ENCODE measurements at places on chromosomes 1 and 21.

- no peak for DNase-seq
Observed at GRCh38 chr1:67880056-67880601, 46.9 kb upstream of the GNG12 start.

- no peak for DNase-seq
Observed at GRCh38 chr21:28883931-28884330, 108.7 kb downstream of the LTN1 start.

DNA sequence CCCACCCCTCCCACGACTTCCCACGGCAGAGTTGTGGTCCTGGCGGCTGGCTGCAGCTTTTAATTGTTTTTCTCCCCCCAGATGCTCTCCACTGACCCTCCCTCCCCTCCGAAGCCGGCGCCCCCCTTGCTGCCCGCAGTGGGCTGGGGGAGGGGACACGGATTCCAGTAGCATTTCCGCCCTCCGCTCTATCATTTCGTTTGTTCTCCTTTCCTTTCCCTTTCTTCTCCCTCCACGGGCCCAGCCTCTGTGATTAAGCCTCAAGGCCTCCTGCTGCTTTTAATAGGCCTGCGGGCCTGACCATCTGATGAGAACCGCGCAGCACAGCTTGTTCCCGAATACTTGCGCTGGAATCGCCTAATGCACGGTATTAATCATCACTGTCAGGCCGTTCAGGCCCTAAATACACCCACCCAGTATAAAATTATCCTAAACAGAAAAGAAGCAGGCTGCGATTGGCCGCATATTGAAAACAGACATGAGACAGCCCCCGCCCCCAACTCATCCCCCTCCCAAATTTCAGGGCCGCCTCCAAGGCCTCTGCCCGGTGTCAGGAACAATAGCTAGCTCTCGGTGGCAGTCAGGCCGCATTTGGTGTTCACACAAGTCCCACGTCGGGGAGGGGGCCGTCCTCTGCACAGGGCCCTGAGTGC is 102.0 kb upstream of the ARHGEF16 start:
- DNase-seq: no peak

DNA sequence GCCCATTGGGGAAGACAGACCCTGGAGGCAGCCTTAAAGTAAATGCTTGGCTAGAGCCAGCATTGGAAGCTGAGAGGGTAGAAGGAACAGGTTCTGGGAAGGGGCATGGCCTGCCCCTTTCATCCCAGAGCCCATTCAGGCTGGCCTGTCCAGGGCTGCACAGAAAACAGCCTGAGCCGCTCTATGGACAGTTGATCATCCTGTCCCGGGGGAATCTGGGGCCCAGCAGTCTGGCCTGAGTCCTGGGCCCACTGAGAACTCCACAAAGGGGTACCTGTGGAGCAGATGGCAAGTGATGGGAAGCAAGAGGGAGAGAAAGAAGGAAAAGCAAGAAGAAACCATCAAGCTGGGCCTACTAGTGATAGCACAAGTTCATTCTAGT is 13.2 kb downstream of the TMEM81 start:
- no peak for DNase-seq

- DNase-seq: no peak
Observed at GRCh38 chr1:239897458-239897857, 194.2 kb upstream of the FMN2 start.

DNA sequence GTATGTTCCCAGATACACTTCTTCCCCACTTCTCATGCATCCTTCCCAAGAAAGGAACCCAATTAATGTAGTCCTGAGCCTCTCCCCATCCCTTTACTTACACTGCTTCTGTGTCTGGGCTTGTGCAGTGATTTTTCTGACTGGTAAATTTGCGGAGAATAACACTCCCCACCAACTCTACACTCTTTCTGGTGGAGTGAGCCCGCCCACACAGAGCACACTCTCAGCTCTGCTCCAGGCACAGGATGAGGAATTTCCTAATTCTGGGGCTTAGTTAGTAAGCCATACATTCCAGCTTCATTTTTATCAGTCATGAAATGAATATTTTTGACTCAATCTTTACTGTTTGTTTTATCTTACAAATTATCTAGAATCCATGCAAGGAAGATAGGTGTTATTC is 38.6 kb downstream of the FMO4 start:
- DNase-seq: no peak

DNA sequence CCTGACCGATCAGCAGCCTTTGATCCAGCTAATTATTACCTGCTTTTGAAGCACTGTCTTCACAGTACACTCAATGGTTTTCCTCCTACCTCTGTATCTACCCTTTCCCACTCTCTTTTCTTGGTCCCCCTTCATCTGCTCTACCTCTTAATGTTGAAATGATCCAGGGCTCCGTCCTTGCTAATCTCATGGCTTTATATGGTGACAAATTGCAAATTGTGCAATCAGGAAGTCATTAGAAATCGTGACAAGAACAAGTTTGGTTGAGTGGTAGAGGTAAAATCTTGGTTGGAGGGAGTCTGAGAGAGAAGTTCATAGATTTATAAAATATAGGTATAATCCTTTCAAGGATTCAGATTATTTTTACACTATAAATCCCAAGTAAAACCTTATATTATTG is 9.6 kb upstream of the CYB5R1 start:
- no peak for DNase-seq

DNA sequence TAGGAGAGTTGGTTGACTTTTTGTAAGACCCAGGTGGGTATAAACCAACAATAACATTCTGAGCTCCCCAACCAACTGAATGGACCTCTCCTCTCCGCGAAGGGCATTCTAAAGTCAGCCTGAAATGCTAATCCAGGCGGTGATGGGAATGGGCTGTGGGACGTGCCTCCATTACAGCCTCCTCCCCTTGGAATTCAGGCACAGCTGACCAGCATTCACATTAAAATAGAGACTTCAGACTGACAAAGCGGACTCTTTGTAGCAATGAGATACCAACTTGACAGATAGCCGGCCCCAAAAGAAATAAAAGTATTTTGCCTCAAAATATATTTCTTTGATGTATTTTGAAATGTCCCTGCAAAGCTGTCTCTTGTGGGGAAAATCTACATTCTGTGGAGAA is 101.7 kb downstream of the KIF26B start:
- DNase-seq: no peak

DNA sequence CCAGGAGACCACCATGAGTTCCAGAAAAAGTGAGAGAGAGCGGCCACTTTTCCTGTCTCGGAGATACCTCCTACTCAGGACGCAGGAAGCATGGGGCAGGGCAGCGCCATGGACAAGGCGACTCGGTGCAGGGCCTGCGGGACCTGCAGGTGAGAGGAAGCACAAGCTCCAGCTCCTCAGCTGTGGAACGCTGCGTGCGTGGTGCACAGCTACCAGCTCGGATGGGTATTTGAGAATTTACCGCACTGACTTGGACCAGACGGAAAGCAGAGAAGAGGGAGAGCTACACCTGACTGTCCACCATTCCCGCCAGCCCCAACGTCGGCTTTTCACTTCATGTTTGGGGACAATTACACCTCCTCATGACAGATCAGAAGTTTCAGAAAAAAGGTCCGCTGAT is 8.2 kb upstream of the CDK11A start:
- DNase-seq: no peak

- no peak for DNase-seq
Observed at GRCh38 chr21:46219591-46220239, 8.9 kb downstream of the LSS start.

DNA sequence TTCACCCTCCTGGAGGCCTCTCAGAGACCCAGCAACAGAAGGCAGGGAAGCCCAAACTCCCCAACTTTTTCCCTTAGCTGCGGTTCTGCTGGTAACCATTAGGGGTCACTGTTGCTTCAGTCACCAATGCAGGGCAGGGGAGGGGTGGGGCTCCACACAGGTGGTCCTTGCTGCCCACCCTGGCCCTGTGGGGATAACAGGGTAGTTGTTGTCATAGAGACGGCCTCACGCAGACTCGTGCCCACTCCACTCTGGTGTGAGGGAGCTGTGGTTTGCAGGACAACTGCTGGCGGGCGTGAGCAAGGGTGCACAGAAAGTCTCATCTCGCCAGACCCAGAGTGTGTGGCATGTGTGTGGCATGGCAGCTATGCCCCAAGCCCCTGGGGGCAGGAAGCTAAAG is 19.9 kb downstream of the INSRR start:
- peak; percentile 24 for DNase-seq

GRCh38 chr1:157992833-157993146 is 655 bp upstream of the KIRREL1 start:
- DNase-seq: no peak

- DNase-seq: no peak
Observed at GRCh38 chr1:74412244-74412643, 100.2 kb downstream of the LRRC53 start.

DNA sequence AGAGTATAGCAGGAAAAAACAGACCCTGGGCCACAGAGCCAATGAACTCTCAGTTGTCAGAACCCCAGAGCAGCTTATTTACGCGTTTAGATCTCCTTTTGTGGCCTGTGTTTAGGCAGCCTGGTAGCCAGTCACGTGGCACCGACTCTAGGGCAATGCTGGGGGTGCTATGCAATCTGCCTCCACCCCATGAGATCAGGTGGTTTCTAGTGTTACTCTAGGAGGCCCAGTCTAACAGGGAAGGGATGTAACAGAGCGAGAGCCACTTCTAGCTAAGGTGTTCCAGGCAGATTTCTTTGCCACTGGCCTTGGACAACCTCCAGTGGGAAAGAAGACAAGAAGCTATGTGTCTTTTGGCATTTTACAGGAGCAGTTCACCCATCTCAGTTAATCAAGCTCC is 12.0 kb upstream of the A3GALT2 start:
- no peak for DNase-seq

DNA sequence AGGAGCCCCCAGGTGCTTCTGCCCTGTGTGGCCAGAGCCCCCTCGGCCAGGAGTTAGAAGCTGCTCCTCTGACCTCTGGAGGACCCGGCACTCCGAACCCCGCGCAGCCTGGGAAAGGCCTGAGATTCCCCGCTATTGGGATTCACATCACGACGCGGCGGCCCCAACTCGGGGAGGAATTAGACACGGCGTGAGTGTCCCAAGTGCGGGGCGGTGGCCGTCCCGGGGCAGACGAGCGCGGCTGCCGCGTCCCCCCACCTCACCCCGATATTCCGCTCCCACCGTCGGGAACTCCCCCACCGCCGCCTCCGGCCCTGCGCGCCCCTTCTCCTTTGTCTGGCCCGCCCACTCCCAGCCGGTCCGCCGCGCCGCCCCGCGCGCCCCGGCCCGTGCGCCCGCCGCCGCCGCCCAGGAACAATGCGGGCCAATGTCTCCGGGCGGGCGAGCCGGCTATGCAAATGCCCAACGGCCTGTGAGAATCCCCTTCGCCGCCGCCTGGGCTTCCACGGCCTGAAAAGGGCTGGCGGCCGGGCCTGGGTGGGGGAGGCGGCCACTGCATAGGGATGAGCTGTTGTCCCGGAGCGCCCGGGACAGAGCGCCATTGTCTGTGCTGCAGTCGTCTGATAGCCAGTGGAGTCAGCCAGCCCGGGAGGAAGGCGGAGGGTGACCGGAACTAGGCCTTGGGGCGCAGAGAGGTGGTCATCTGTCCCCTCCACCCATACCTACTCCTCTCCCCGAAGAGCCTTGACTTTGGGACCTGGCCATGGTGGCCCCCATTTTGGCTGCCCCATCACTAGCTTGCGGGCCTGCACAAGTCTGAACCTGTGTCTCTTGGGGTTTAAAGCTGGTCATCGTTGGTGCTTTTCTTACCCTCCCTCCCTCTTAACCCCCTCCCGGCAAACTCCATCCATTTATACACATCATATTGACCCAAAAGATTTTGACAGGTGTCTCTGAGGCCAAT is 19.4 kb downstream of the RHBG start:
- no peak for DNase-seq

DNA sequence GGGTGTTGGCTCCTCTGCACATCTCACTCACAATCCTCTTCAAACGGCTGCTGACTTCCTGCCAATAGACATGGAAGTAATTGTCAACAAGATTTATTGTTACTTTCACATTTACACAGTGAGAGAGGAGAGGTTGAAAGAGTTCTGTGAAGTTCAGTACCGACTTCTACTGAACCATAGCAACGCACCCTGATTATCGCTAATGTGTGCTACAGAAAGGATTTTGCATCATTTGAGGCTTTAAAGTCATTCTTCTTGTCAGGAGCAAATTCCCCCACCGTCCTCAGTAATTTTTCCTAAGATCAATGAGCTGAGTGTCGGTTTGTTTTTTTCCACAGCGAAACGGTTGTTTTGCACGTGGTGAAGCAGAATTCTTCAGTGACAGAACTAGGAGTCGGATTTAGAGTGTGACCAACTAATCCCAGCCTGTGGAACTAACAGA is 361.0 kb downstream of the ADGRL2 start:
- no peak for DNase-seq

DNA sequence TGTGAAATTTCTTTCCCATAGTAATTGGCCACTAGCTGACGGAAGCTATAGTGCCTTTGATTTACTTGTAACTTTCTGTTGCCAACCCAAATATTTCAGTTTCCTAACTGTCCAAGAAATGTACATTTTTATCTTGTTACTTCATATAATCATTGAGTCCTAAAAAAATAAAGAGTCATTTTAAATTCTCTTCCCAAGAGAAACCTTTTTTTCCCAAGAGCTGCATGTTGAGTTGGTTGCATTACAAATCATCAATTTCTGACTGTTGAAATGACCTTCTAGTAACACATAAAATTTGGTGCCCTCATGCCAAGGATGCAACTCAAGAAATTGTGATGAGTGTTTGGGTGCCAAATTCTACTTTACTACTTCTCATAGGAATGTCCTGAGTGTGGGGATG is 61.0 kb downstream of the HMCN1 start:
- no peak for DNase-seq

DNA sequence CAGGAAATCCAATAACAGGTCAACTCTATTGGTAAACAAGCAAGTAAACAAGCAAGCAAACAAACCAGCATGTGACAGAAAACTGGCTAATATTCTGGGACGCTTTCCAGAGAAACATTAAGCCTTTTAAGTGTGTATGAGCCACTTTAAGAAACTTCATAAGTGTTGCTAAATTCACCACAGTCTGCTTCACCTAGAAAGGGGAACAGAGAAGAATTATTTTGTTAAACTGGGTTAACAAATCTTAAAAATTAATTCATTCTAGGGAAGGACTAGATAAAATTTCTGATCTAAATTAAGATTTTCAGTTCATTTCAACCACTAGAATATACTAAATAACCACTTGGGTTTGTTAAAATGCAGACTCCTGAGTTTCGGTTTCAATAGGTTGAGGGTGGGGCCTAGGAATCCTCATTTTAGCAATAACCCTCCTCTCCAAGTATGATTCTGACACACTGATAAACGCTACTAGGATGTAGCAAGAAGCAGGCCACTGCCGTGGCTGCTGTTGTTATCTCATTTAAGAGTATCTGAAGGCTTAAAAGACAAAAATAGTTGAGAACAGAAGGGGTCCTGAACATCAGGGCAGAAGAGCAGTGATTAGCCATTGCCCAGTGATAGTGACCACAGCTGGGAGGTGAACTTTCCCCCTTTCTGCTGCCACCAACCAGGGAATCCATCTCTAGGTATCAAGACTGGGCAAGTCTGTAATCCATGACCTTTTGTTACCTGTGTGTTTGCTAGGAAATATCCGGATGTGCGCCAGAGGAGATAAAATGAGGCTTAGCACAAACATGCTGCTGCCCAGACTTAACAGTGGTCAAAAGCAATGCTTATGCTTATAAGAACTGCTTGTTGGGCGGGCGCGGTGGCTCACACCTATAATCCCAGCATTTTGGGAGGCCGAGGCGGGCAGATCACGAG is 11.2 kb downstream of the CREG1 start:
- no peak for DNase-seq
